ENCODE measurements at places on chromosomes 2 and 18. TPM values are rescaled to one million over a fixed set of nuclear protein-coding genes. Genes with fewer than 3 reads are reported as not detected.

Gene CNGA3
- total RNA-seq = not detected

Gene BMP10
- total RNA-seq = not detected

Gene GPC1
- 3.2 TPM for total RNA-seq

Gene FIGN
- total RNA-seq = not detected

Gene TMEFF2
- total RNA-seq = not detected

Gene TMEM178A
- total RNA-seq = not detected

Gene PLEKHH2
- 0.67 TPM for total RNA-seq

Gene ANKRD30B
- total RNA-seq = not detected

Gene ADGRF3
- total RNA-seq = 4.6 TPM

Gene POTEC
- not detected for total RNA-seq

Gene MPP4
- total RNA-seq = not detected

Gene CCDC74B
- 0.47 TPM for total RNA-seq

Gene ACADL
- total RNA-seq = not detected

Gene TTN
- 7.0 TPM for total RNA-seq

Gene PRSS56
- total RNA-seq = not detected

Gene CXCR1
- 1.4 TPM for total RNA-seq

Gene ABHD1
- 0.21 TPM for total RNA-seq

Gene UGT1A5
- total RNA-seq = not detected

Gene RNF103
- total RNA-seq = 13.1 TPM

Gene PLCL1
- total RNA-seq = 0.26 TPM

Gene DPY30
- total RNA-seq = 77.8 TPM

Gene CERS6
- 5.0 TPM for total RNA-seq

Gene WNT6
- total RNA-seq = not detected

Gene ERMN
- total RNA-seq = 2.9 TPM

Gene LRP1B
- not detected for total RNA-seq

Gene LRPPRC
- 70.0 TPM for total RNA-seq

Gene SRD5A2
- not detected for total RNA-seq

Gene IL1F10
- total RNA-seq = not detected

Gene CRYGB
- total RNA-seq = not detected

Gene B4GALT6
- total RNA-seq = 0.41 TPM

Gene IL36G
- not detected for total RNA-seq

Gene GRB14
- total RNA-seq = not detected

Gene DCC
- not detected for total RNA-seq

Gene R3HDM1
- total RNA-seq = 57.3 TPM

Gene TEX44
- total RNA-seq = not detected

Gene CAPN13
- not detected for total RNA-seq

Gene C1QL2
- total RNA-seq = not detected

Gene NMUR1
- 8.6 TPM for total RNA-seq

Gene DSG1
- total RNA-seq = not detected

Gene TDRD15
- total RNA-seq = not detected

Gene MC5R
- total RNA-seq = not detected

Gene NRP2
- total RNA-seq = 5.7 TPM

Gene CDH2
- total RNA-seq = 0.14 TPM

Gene SNORC
- total RNA-seq = 1.4 TPM

Gene CXCR4
- 133 TPM for total RNA-seq

Gene FAP
- not detected for total RNA-seq

Gene FAM161A
- total RNA-seq = 4.8 TPM

Gene CCDC141
- total RNA-seq = 8.8 TPM

Gene VWC2L
- total RNA-seq = not detected

Gene CAPN10
- 54.0 TPM for total RNA-seq

Gene CD28
- total RNA-seq = 35.7 TPM

Gene MSGN1
- total RNA-seq = not detected

Gene SNED1
- total RNA-seq = 3.6 TPM

Gene OTOS
- not detected for total RNA-seq

Gene SP140
- total RNA-seq = 132 TPM

Gene UGT1A1
- total RNA-seq = not detected

Gene LAMA1
- total RNA-seq = not detected

Gene ASPRV1
- 1.3 TPM for total RNA-seq

Gene MAPK4
- total RNA-seq = not detected

Measured in activated CD8-positive, alpha-beta memory T cell treated with anti-CD3 and anti-CD28 coated beads, Interleukin-2, amount 10 ng/mL, durations not matched to agents 7 days and 5 days (primary cell).